Hematopoietic multipotent progenitor cell treated with erythropoietin and hydrocortisone succinate and interleukin-3 and kit ligand, for 15 days (in vitro differentiated cells): ENCODE measurements at places on chromosomes 6 and 20.

GRCh38 chr6:144294016-144294415 lies 8.9 kb downstream of the UTRN start:
- DNase-seq: no peak

DNA sequence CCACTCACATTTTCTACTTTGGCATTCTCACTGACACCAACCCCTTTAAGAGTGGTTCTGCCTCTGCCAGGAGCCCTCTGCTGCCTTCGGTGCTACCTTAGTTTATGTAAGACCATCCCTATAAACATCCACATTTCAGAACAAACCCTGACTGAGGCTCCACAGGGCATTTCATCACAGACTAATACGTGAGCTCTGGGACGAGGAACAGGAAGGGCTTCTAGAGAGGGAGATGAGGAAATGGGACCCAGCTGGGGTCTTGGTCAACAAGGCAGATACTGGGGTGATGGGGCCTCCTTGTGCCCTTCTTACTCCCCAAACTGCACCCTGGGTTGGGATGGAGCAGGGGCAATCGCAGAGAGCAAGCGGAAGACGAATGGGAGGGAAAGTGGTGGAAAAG lies 86.5 kb upstream of the FYN start:
- no peak for DNase-seq

- no peak for DNase-seq
These were observed 60.7 kb downstream of the VAPB start for GRCh38 chr20:58449681-58450221.

- DNase-seq: no peak
These were observed 21.0 kb downstream of the PPARD start for GRCh38 chr6:35363293-35363750.

- no peak for DNase-seq
These were observed 29.5 kb upstream of the ADGRF1 start for GRCh38 chr6:47071681-47072080.

- DNase-seq: no peak
These were observed 52.8 kb upstream of the CDYL start for GRCh38 chr6:4723383-4723782.

DNA sequence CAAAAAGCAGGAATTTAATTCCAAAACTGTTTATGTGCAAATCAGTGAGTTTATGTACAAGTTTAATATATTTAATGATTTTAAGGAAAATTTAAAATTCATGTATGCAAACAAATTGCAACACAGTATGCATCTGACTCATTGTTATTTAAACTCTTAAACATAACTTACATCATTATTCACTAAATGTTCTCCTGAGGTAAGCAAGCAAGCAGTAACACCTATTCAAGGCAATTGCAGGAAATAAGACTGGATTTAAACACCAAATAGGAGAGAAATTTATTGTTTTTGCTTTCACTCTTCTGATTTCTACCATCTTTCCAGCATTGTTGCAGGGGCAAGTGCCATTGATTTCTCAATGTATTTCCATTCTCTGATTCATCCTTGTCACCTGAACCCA lies 239.5 kb downstream of the TFAP2A start:
- DNase-seq: no peak
